Stimulated activated CD4-positive, alpha-beta T cell treated with anti-CD3 and anti-CD28 coated beads, Interleukin-15, amount 100 ng/mL, for 1 hour (primary cell): ENCODE measurements at places on chromosomes 11 and 22.

DNA sequence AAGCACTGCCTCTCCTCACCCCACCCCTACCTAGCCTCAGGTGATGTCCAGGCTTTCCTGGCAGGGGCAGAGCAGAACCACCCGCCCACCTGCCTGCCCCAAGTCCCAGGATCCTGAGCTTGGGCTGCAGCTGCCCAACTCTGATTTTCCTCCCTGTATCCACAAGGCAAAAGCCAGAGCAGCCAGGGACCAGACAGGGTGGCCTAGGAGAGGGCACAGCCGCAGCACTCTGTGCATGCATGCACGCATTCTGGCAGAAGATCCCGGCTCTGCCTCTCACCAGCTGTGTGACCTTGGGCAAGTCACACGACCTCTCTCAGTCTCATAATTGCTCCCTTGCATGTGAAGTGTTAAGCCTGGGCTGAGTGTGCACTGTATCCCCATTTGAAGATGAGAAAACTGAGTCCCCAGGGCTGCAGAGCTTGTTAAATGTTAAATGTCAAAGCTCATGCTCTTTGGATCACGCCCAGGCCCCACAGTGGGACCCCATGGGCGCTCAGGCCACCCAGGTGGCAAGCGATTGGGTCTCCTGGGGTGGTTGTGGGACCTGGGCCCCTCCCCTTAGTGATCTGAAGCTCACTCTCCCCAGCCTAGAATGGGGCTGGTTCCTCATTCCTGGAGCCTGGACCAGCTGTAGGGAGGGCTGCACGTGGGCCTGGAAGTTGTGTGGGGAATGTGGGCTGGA lies 2.8 kb upstream of the CARNS1 start:
- no peak for DNase-seq

DNA sequence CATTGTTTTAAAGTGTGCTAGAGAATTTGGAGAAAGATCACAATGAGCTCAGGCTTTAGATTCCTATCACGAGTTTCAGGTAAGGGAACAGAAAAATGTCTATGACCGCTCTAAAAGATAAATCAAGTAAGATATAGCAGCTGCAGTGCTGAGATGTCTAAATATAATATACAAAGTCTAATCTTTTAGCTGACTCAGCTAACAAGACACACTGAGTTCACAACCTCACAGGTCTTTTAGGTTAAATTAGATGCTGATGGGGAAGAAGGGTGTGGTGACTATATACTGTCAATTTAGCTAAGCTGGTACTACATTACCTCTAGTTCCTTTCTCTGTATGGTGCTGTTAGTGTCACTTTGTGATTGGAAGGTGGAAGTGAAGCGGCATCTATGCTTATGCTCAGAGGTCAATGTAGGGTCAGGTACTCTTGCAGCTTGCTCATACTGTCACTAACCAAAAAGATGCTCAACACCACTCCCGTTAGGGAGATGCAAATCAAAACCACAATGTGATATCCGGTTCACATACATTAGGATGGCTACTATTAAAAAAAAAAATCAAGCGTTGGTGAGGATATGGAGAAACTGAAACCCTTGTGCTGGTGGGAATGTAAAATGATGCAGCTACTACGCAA lies 283.5 kb downstream of the SWAP70 start:
- no peak for DNase-seq

DNA sequence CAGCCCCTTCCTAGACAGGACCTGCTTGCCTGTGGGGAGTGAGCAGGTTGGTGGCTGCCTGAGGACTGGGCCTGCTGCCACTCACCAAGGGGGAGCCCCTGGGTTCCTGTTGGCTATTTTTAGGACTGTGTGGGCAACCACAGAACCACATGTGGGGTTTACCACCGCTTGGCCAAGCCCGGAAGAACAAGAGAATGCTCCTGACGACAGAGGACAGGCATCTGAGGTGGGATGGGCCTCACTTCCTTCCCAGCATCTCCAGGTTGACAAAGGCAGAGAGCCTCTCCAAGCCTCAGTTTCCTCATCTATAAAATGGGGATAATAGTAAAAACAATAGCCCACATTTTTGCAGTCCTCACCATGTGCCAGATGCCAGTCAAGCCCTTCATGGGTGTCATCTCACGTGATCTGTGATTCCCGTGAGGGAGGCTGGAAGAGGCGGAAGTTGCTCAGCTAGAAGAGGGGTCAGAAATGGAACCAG lies 43.6 kb downstream of the LRRC32 start:
- DNase-seq, result no peak

- DNase-seq, result no peak
Measured at GRCh38 chr11:62559204-62559603, 12.6 kb upstream of the AHNAK start.

- no peak for DNase-seq
Measured at GRCh38 chr11:61621917-61622585, 41.2 kb upstream of the SYT7 start.

GRCh38 chr11:110031171-110031570 lies 62.0 kb upstream of the ZC3H12C start:
- no peak for DNase-seq

DNA sequence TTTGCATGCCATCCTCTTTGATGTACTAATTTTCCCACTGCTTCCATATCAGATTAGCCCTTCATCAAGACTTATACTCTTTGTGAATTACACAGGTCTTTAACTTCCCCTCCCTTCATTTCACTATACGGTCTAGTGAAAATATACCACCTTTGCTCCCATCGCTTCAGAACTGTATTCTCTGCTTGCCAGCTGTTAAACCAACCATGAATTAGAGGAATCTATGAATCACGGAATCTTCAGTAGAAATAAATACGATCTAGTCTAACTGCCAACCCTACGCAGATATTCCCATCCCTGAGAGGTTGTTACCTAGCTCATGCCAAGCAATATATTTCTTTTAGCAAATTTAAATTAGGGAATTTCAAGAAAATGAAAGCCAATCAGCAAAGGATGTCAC lies 177.8 kb upstream of the MPPED2 start:
- no peak for DNase-seq

- DNase-seq, result no peak
Measured at GRCh38 chr11:122900587-122901202, 18.1 kb downstream of the JHY start.

DNA sequence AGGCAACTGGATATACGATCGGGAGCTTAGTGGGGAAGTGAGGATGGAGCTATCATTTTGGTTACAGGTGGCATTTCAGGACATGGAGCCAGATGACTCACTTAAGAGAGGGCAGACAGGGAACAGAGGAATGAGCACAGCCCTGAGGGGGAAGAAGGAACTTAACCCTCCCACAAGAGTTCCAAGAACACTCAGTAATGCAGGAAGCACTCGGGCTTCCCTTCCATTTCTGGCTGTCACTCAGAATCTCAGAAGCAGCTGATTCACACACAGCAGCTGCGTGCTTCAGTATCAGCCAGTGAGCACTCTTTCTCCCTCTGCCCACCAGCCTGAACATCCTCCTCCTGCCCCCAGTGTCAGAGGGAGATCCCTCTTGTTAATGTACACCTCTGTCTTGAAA lies 34.8 kb downstream of the EFCAB6 start:
- no peak for DNase-seq

- DNase-seq, result no peak
Measured at GRCh38 chr11:58900479-58901420, 38.5 kb upstream of the GLYATL1 start.

DNA sequence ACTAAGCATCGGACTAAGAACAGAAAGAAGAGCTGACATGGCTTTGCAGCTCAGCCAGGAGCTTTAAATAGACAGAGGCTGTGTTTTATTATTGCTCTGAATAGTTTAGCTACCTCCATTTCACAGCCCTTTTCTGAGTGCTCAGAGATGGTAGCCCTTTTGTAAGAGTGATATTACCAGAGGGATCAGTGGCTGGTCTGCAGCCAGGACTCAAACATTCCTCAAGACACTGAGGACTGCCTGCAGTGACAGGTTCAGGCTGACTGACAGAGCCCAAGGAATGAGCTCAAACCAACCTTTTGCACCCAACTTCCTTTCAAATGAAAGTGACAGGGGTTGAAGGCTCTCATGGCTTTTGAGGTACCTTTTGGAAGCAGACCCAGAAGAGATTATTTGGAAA lies 189.0 kb downstream of the DDX10 start:
- DNase-seq, result no peak

DNA sequence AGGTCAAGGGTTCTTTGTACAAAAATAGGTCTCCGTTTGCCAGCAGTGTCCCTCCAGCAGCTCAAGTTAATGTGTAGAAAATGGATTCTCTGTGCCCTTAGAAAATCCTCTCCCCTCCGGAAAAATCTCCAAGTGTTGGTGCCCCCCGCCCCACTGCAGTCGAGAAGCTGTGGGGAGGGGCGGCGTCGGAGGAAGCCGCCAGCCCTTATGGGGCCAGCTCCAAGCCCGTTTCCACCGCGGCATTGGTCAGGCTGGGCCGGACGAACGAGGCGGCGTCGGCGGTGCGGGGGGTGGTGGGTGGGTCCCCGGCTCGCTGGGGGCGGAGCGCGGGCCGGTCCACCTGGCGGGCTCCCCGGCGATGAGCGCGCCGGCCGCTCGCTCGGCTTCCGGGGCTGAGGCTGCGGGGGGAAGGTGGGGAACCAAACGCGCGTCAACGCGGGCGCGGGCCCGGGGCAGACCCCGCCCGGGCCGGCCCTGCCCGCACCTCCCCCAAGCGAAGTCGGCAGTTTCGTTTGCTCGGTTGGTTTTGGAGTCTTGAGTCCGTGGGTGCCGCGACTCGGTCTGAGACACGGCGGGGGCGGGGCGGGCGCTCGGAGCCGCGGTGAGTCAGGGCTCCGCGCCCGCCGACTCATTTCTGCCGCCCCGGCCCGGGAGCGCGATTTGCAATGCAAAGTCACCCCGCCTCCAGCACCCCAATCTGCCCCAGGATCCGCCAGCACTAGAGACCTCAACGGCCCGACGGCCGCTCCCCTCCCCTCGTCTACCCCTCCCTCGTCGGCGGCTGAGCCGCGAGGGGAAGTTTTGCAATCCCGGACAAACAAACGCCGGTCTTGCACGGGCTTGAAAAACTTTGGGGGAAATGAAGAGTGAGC lies 1.4 kb downstream of the ASCL2 start:
- DNase-seq, result peak; percentile 34

GRCh38 chr22:25061605-25062376 lies 109.3 kb downstream of the KIAA1671 start:
- no peak for DNase-seq

GRCh38 chr11:473962-474785 lies 24.1 kb downstream of the PTDSS2 start:
- no peak for DNase-seq
